Lower lobe of right lung (tissue), 2 donors: ENCODE measurements at places on chromosomes 5 and 9. TPM values are rescaled to one million over a fixed set of nuclear protein-coding genes. Genes with fewer than 3 reads are reported as not detected.

DNA sequence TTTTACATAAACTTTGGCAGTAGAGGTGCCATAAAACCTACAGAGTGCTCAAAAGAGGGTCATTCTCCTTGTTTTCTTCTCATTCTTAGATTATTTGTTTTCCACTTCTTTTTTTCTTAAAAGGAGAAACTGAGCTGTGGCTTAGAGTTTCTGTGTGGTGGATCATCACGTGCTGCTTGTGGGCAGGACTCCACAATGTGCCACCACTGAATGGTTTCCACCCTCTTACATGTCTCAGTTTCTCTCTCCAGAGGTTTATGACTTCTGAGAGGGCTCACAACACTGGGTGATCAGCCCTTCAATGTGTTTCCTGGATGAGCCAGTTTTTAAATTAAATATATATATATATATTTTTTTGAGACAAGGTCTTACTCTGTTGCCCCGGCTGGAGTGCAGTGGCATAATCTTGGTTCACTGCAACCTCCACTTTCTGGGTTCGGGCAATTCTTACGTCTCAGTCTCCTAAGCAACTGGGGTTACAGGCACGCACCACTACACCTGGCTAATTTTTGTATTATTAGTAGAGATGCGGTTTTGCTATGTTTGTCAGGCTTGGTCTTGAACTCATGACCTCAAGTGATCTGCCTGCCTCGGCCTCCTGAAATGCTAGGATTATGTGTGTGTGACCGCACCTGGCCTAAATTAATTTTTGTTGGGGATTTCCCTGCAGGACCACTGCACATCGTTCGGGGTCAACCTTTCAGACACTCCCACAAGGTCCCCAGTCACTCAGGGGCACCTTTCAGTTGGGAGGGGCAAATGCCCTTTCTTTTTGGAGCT, 3.1 kb upstream of the UNC13B start:
- no peak for DNase-seq
- H3K36me3 ChIP-seq, result no peaks in the 10 kb centered on the region
- no peak overlapping the region for H3K27ac ChIP-seq
- H3K27me3 ChIP-seq, result no peaks in the 10 kb centered on the region
- H3K4me1 ChIP-seq, result peaks cover 12% of the 10 kb centered on the region

Gene GADD45G
- 14.4 TPM for total RNA-seq

Gene PAPPA
- 2.2 TPM for total RNA-seq

- H3K4me1 ChIP-seq, result no peaks in the 10 kb centered on the region
- peaks cover 4% of the 10 kb centered on the region for H3K36me3 ChIP-seq
Observed at GRCh38 chr5:33524476-33524875, 83.7 kb downstream of the TARS1 start.

Gene MEIKIN
- not detected for total RNA-seq

DNA sequence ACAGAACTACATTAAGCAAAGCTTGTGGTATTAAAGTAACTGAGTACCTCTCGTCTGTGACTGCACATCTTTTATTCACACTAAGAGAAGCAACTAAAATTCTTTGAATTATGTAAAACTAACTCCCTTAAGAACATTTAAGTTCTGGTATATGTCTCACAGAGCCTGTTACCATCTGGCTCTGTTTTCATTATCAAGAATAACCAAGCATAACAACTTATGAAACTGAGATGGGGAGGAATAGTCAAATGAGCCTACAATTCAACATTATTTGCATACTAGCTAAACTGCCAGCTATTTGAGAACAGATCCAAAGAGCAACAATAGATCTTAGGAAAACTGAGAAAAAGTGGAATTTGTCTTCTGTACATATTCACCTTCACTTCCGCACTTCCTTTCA, 25.3 kb upstream of the ISOC1 start:
- H3K27me3 ChIP-seq, result no peaks in the 10 kb centered on the region
- H3K4me3 ChIP-seq, result no peak overlapping the region
- no peaks in the 10 kb centered on the region for H3K36me3 ChIP-seq
- DNase-seq, result no peak

Gene PCDHGC5
- 1.8 TPM for total RNA-seq

DNA sequence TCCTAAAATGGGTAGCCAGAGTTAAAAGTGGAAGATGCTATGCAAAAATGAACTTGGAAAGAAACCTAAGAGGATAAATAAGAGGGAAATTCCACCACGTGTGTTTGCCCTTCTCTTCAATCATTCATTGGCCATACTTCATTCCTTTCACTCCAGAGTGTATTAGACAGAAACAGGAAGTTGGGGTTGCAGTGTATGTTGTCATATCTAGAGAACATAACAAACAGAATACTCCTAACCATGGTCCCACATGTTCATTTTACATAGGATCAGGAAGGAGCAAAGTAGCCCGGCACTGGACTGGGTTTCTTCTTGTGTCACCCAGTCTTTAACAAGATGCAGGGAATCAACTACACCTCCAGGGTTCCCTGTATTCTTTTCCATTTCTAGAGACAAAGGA, 7.6 kb upstream of the GPBP1 start:
- H3K4me1 ChIP-seq, result no peaks in the 10 kb centered on the region
- no peaks in the 10 kb centered on the region for H3K36me3 ChIP-seq
- H3K4me3 ChIP-seq, result no peak overlapping the region
- no peak overlapping the region for H3K27ac ChIP-seq
- no peaks in the 10 kb centered on the region for H3K27me3 ChIP-seq

Gene CLTA
- 177 TPM for total RNA-seq

Gene CCL27
- total RNA-seq, result not detected

DNA sequence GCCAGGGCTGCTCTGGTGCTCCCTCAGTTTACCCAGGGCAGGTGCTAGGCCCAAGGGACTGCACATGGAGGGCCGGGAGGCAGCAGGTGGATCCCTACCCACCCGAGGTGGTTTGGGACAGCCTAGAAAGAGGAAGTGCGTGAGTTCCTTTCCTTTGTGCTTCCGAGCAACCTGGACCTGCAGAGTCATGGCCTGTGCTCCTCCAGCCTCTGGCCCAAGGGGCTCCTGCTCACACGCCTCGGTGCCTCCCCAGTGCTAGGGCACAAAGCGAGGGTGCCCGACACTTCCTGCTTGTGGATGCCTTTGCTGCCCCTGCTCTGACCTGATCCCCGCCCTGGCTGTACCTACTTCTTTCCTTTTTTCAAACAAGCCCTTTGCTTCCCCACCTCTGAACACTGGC, 79.3 kb downstream of the RXRA start:
- peak overlapping the region; percentile 76 for H3K27ac ChIP-seq
- no peaks in the 10 kb centered on the region for H3K27me3 ChIP-seq
- peaks cover 88% of the 10 kb centered on the region for H3K4me1 ChIP-seq

DNA sequence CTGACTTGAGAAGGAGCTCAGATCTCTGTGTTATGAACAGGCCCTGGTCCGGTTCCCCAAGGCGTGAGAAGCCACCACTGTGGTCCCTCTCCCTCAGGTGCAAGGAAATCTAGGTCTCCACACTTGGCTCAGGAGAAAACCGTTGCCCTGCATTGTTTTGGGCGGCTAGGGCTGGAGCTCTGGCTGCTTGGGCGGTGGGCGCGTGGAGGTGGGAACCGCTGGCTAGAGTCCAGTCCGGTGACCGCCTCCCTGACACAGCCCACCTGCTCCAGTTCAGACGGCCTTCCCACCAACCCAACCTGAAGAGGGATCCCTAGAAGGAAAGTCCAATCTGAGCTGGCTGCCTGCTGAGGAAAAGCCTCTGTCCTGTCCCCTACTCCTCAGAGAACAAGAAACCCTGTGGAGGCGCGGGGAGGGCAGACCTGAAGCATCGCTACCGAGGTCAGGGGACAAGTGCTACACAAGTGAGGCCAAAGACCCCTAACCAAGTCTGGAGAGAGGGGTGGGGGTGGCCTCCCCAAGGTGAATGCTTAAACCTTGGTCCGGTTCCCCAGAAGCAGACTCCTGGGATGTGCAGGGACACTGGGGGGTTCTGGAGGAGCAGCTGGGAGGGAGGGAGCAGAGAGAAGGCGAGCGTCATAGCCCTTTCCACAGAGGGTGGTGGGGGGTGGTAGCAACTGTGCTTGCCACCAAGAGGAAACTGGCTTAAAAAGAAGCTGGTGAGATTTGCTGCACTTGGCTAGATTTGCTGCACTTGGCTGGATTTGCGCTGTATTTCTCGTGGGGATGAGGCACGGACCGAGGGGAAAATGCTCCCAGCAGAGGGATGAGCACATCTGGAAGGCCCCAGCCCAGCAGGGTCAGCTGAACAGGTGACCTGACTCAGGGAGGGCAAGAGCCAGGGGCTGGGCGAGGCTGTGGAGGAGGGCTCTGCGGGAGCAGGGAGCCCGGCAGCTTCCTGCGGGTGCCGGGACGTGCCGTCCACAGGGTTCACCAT, 65.2 kb downstream of the RAPGEF1 start:
- peaks cover 100% of the 10 kb centered on the region for H3K4me1 ChIP-seq
- H3K27me3 ChIP-seq, result no peaks in the 10 kb centered on the region
- peak overlapping the region; percentile 80 for H3K27ac ChIP-seq
- no peaks in the 10 kb centered on the region for H3K36me3 ChIP-seq
- no peak for DNase-seq
- peak overlapping the region; percentile 6 for H3K4me3 ChIP-seq

GRCh38 chr5:55603922-55604321, 69.2 kb upstream of the PLPP1 start:
- H3K27ac ChIP-seq, result peak overlapping the region; percentile 86
- H3K4me3 ChIP-seq, result no peak overlapping the region
- H3K36me3 ChIP-seq, result no peaks in the 10 kb centered on the region
- no peak for DNase-seq
- peaks cover 49% of the 10 kb centered on the region for H3K4me1 ChIP-seq

Gene SEC61B
- 111 TPM for total RNA-seq

Gene SLC6A7
- total RNA-seq, result not detected
